Diencephalon (tissue), 1 donor: ENCODE measurements at places on chromosomes 1 and 21. TPM values are rescaled to one million over a fixed set of nuclear protein-coding genes. Genes with fewer than 3 reads are reported as not detected.

Gene OR2T33
- total RNA-seq, result not detected

Gene NOS1AP
- total RNA-seq, result 7.6 TPM

Gene SIPA1L2
- total RNA-seq, result 60.2 TPM

Gene FCRL5
- total RNA-seq, result not detected

Gene DMRTA2
- 0.92 TPM for total RNA-seq

Gene AVPR1B
- total RNA-seq, result 0.23 TPM

Gene FNDC5
- 30.2 TPM for total RNA-seq

Gene LAD1
- total RNA-seq, result 0.23 TPM

Gene ETV3L
- total RNA-seq, result 0.23 TPM

Gene HIVEP3
- 9.7 TPM for total RNA-seq

Gene SPATA21
- not detected for total RNA-seq

Gene ERO1B
- 15.0 TPM for total RNA-seq

Gene VWA5B1
- 4.8 TPM for total RNA-seq

Gene CAP1
- 113 TPM for total RNA-seq

Gene C4BPA
- not detected for total RNA-seq
